ENCODE measurements at places on chromosomes 4 and X.

DNA sequence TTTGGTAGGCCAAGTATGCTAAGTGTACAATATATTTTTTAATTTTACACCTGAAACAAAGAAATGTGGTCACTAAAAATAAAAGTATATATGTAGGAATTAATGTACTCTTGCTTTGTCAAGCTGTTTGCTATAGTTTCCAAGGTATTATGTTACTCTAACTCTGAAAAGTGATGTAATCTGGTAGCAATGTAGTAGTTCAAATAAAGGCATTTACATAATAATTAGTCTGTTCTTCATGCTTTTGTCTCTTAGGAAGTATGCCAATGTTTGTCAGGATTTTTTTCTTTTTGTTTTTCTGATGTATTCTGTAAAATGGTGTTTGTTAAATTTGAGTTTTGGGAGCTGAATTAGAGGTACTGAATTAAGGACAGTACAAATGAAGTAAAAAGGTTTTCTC is 89.5 kb downstream of the PLS3 start:
- DNase-seq = no peak

GRCh38 chr4:21476757-21477156 is 471.8 kb downstream of the KCNIP4 start:
- no peak for DNase-seq

- DNase-seq = no peak
Observed at GRCh38 chr4:13938299-13938698, 310.8 kb upstream of the BOD1L1 start.

GRCh38 chrX:113977887-113978286 is 606.0 kb upstream of the HTR2C start:
- no peak for DNase-seq

DNA sequence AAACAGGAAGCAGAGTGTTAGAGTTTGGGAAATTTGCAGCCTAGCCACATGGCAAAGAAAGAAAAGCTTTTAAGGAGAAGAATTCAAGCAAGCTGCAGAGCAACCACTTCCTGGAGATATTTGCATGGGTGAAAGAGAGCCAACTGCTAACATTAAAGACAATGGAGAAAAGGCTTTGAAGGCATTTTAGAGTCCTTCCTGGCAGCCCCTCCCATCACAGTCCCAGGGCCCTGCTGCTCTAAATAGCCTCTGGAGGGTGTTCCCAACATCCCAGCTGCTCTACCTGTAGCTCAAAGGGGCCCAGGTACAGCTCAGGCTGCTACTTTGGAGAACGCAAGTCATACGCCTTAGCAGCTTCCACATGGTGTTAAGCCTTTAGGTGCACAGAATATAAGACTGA is 235.9 kb upstream of the FMR1 start:
- DNase-seq = no peak

DNA sequence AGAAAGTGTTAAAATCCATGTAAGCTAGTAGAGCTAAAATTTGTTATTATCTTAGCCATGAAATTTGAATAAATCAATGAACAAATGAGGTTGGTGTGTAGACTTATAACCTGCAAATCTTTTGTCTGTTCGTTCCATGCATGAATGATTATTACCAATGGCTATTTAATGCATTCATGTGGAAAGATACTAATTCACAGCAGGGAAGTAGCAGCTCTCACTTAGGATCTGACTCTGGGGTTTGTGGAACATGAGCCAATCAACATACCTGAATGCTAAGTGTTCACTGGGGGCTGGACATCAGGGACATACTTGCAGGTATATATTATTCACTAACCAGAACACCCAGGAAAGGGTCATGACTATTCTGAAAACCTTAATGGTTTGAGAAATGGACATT is 444.1 kb downstream of the STIM2 start:
- no peak for DNase-seq

- no peak for DNase-seq
Observed at GRCh38 chrX:101539116-101539515, 11.2 kb upstream of the ARMCX1 start.

DNA sequence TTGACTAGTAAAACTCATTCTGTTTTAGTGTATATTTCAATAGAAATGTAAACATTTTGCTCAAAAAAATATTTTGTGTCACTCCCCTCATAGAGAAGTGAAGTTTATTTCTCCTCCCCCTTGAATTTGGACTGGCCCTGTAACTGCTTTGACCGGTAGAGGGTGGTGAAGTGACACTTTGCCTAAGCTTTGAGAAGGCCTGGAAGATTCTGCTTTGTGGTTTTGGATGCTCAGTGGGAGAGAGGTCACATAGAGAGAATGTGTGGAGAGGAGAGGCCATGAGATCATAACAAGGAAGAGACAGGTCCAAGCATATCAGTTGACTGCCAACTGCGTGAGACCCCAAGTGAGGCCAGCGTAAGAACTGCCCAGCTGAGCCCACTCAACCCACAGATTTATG is 19.1 kb upstream of the ARX start:
- no peak for DNase-seq

DNA sequence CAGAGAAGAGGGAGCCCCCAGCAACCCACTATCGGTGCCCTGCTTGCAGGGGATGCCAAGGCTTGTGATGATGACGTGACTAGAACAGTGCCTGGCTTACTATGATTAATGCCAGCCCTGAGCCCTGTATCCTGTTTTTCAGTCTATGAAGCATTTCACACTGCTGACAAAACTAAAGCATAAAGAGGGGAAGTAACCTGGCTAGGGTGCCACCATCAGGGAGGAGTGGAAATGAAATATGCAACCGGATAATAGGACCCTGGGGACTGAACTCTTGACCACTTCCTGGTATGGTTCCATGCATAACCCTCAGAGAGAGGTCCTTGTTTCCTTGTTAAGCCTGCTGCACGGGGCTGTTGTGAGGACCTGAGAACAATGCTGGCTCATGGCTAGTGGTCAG is 50.3 kb downstream of the MED28 start:
- DNase-seq = no peak

DNA sequence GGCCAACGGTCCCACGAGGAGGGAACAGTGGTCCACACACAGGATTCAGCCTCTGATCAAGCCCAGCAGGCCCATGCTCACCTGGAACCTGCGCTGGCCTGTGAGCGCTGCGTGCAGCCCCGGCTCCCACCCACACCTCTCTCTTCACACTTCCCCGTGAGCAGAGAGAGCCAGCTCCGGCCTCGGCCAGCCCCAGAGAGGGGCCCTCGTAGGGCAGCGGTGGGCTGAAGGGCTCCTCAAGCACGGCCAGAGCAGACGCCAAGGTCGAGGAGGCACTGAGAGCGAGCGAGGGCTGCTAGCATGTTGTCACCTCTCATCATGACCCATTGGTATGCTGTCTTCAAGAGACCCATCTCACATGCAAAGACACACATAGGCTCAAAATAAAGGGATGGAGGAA is 83.0 kb upstream of the FMR1 start:
- DNase-seq = no peak

DNA sequence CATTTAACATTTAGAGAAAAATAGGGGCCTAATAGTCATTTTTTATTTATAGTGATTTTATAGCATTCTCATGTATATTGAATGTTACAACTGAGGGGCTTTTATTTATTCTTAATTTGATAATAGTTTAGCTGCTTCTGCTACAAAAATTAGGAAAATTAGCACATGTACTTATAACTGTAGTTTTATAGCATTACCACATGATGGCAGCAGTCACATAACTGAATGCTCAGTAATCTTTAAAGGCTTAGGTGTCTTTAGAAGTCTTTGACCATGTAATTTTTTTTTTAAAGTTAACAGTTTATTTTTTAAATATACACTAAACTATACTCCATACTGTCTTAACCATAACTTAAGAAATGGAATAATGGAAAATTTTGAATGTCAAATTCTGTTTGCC is 136.6 kb downstream of the STAG2 start:
- DNase-seq = peak; percentile 10

DNA sequence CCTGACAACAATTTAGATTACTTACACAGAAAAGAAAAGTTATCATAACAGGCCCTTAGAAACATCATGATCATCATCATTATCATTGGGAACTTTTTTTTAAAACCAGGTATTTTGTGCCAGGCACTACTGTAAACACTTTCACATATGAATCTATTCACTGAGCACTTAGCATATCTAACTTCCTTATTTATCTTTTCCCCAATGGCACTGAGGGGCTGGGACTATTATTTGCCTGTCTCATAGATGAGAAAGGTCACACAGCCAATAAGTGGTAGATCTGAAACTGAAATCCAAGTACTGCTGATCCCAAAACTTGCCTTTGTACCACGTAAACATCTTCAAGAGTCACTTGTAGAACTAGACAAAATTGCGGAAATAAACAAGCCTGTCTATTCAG is 184.2 kb upstream of the RBPJ start:
- no peak for DNase-seq

DNA sequence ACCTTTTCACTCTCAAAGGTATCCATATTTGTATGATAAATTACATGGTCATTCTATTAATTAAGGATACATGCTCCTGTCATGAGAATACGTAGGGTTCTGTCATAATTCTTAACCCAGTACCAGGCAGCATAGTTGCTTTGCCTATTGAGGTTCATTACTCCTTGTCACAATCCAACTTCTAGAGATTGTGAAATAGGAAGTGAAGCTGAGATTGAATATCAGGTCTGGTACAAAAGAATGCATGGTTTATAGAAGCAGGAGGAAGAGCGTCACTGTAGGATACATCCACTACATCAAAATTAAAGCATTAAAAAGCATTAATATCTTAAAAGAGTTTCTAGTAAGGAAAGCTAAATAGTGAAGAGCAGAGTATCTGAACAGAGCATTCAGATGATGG is 647.0 kb downstream of the IQCM start:
- DNase-seq = no peak

DNA sequence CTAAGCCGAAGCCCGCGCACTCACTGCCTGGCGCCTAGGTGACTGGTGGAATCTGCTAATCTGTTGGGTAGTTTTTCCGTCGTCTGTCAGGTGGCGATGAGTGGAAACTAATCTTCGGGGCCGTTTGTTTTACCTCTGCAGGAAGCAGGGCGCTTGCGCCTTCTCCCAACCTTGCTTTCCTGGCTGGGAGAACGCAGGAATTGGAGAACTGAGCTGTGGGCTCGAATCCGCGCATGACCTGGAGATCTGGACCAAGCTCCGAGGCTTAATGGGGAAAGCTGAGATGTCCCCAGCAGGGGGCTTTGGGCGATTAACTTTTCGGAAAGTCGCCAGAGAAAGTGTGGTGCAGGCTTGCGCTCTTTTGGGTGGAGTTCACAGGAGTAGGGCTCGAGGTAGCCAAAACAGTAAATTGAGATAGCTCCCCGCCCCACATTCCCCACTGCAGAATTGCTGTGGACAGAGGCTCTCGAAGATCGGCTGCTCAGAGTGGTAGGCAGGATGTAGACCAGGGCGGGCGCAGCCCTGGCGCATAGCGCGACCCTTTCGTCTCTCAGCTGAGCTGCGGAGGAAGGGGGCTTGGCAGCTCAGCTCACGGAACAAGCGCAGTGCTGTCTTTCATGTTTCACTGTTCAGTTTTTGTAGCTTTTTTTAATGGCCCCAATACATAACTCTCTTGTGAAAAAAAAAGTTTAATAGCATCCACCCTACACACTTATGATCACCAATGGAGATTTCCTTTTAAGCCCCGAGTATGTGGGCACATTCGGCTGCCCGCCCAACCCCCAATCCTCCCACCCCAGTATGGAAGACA is 2.7 kb upstream of the FGF5 start:
- DNase-seq = no peak

- DNase-seq = no peak
Observed at GRCh38 chrX:121455890-121456289, 408.5 kb downstream of the GLUD2 start.

DNA sequence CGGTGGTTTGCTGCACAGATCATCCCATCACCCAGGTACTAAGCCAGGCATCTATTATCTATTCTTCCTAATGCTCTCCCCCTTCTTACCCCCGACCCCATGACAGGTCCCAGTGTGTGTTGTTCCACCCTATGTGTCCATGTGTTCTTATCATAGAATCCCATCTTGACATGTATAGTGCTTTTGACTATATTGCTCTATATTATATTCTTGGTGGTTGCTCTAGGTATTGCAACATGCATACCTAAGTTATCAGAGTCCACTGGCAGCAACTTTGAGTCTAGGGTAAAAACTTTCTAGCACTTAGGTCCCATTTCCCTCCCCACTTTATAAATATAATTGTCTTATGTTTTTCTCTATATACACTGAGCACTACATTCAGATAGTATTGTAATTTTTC is 170.3 kb downstream of the TBX22 start:
- DNase-seq = no peak

DNA sequence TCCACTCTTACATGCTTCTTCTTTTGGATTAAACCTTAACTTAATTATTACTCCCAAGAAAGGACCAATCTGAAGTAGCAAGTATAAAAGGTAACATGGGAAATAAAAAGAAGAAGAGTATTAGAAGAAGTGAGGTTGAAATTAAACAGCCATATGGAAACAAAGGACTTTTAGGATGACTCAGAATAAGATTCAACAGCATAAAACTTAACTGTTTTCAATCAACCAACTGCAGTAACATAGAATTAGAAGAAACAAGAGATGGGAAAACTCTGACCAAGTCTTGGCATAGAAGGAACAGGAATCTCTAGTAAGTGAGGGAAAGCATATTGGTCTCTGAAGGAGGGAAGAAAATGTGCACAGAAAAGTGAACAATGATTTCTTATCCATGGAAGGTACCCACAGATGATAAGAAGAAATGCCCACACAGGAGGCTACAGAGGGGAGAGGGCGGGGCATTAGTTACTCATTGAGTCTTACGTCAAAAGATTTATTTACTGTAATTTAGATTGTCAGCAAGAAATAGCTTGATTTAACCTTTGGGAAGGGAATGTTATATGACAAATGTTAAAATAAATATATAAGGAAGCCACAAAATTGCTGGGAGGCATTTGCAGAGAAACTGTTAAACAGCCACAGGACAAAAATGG is 177.3 kb downstream of the BANK1 start:
- no peak for DNase-seq

- no peak for DNase-seq
Observed at GRCh38 chrX:802846-803245, 172.3 kb downstream of the SHOX start.

GRCh38 chr4:112881842-112882241 is 167.6 kb upstream of the ANK2 start:
- DNase-seq = no peak

- no peak for DNase-seq
Observed at GRCh38 chrX:71222929-71223328, at the start of gene GJB1. TSS of gene GJB1 (plus strand) at chrX:71223224. CDS start at chrX:71223708, 484 bp downstream.
